ENCODE measurements at places on chromosomes 1 and 21. TPM values are rescaled to one million over a fixed set of nuclear protein-coding genes. Genes with fewer than 3 reads are reported as not detected.

DNA sequence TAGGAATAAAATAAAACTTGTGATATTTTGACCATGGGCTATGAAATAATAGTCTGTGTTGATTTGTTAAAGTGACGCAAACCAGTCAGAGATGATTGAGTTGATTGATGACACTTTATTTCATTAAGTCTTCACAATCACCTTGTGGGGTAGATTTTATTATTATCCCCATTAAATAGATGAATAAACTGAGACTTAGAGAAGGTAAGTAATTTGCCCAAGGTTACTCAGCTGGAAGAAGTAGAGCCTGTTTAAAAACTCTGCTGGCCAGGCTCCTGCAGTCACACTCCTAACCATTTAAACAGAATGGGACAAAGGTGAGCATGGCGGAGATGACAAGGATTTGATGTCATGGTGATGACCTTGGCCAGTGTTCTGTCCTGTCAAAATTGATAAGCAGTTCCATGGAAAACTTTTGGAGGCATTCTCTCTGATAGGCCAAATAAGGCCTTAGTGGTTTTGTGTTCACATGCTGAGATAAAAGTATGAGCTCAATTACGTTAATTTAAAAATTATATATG is 22.7 kb upstream of the MCOLN3 start:
- no peak for DNase-seq

Gene ZNF670
- total RNA-seq = 6.2 TPM

GRCh38 chr1:84174051-84174556 is 30.0 kb downstream of the PRKACB start:
- no peak for DNase-seq

DNA sequence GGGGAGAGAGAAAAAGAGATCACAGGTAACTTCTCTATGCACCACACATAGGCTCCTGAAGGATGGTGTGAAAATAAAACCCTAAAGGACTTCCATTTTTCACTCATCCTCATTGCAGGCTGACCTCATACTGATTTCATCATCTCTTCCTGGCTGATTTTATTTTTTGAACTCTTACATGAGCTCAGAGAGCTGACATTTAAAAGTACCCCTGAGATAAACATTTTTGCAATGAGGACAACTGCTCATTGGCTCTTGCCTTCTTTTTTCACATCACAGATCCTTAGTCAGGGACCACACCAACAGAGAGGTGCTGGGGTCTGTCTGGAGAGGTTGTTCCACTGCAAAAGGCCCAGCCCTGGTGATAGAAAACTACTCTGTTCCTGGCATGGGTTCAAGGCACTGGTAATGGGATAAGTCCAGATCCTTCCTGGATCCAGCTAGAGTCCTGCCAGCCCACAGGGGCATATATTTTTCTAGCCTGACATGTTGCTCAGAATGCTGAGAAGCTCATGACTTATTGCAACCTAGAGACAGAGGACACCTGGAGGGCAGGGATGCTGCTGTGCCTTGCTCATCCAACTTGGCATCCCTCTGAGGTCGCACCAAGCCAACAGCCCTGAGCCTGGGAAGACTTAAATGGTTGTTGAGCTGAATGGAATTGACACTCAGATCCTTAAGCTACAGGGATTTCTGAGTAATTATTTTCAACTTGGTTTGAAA is 360.0 kb downstream of the HHAT start:
- DNase-seq = no peak
